GM12892 (cell line): ENCODE measurements at places on chromosomes 6 and 20.

GRCh38 chr6:26156850-26157250 lies 69.6 kb downstream of the HFE start:
- no peak for DNase-seq

DNA sequence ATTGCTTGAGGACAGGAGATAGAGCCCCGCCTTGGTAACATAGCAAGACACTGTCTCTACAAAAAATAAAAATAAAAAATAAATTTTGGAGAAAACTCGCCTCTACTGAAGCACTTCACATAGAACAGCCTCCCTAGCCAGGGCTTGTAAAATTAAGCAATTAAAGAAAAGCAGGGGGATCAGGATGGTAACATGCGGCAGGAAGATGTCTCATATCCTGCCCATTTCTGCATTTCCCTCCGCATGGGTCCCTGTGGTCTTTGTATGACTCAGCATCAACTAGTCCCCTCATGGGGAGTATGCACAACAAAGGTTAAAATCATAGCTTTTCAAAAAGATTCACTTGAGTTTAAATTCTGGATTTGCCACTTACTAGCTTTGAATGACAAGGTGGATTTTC lies 379.0 kb downstream of the EPHA7 start:
- DNase-seq = no peak

- no peak for DNase-seq
Measured at GRCh38 chr6:9136141-9136822, 700.9 kb upstream of the SLC35B3 start.

DNA sequence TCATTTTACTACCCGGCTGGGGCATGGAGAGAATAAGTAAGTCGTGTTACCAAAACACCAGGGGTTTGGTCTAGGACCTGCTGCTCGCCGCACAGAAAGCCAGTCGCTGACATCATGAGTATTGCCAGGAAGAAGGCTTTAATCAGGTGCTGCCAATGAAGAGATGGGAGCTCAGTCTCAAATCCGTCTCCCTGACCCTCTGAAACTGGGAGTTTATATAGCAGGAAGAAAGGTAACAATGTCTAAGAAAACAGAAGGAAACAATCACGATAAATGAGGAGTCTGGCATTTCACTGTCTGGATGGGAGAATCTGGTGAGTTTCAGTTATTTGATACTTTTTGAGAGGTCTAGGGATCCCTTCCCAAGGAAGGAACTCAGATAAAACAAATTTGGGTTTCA lies 437.9 kb upstream of the JARID2 start:
- DNase-seq = no peak

- DNase-seq = no peak
Measured at GRCh38 chr6:142380626-142381025, 78.8 kb downstream of the ADGRG6 start.

DNA sequence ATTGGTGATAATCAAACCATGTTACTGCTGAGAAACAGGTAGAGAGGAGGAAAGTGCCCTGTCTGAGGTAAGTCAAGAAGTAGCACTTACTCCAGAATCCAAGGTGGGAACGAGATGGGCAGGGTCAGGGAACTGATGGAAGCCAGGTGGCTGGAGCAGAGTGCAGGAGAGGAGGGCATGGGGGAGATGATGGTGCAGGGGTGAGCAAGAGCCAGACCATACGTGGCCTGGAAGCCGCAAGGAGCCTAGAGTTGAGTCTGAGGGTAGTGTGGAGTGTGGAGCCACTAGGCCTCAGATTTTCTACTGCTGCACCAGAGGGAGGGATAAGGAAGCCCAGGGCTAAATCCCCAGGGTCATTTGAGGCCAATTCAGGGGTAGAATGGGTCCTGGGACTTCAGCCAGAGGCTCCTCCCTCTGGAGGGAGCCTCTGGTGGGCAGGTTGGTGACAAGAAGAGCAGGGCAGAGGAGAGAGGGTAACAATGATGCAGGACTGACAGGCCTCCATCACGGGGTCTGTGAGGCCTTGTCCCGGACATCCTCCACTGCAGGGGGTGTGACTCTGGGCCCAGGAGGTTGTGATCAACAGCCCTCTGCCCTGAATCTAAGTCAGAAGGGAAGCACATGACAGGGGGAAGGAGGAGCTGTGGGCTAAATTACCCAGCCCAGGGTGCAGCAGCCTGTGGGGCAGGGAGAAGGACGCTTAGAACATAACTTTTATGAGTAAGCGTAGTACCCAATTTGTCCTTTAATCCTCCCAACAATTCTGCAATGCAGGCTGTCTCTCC lies 28.7 kb downstream of the COX4I2 start:
- DNase-seq = no peak

DNA sequence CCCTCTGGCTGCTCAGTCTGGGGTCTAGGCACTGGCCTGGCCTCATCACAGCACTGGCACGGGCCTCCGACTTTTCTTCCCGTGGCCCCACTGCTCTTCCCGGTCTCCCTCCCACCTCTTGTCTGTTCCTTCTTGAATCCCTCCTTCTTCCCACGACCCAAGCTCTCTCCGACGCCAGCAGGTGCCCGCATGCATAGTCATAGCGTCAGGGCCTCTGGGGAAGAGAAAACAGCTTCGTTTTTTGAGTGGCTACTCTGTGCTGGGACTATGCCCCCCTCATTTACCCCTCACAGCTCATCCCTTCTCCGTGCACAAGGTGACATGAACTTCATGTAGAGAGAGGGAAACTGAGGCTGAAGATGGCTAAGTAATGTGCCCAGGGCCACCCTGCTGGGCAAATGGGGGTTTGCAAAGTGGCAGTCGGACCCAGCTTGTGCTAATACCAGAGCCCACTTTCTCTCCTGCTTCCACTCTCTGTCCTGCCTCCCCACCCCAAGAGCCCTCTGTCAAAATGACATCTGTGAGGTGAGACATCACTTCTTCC lies 59.2 kb downstream of the SYNJ2 start:
- DNase-seq = no peak

DNA sequence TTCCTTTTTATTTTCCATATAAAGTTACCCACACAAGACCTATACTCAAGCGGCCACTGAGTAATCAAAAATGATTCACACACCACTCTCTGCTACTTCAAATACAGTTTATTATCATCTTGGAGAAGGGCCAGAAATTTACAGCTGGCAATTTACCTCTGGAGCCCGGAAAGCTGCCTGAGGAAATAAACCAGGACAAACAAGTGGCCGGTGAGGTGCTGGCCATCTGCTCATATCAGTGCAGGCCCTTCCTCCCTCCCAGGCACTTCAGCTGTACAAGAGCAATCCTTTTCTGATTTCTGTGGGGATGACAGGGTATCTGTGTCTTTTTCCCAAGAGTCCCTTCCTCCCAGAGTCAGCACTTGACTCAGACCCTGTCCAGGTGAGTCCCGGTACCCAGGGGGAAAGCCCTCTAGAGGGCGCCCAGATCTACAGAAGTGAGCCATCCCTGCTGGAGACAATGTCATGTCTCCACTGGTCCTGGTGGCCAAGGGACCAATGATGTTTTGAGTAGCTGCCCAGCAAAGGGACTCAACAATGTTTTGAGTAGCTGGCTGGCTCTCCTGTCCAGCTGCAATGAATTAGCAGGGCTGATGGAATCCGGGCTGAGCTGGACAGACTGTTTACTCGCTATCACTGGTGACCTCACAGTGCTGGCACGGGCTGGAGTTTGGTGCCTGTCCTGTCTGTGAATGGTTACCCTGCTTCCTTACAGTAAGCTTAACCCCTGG lies 23.6 kb downstream of the LRP11 start:
- peak; percentile 37 for DNase-seq

DNA sequence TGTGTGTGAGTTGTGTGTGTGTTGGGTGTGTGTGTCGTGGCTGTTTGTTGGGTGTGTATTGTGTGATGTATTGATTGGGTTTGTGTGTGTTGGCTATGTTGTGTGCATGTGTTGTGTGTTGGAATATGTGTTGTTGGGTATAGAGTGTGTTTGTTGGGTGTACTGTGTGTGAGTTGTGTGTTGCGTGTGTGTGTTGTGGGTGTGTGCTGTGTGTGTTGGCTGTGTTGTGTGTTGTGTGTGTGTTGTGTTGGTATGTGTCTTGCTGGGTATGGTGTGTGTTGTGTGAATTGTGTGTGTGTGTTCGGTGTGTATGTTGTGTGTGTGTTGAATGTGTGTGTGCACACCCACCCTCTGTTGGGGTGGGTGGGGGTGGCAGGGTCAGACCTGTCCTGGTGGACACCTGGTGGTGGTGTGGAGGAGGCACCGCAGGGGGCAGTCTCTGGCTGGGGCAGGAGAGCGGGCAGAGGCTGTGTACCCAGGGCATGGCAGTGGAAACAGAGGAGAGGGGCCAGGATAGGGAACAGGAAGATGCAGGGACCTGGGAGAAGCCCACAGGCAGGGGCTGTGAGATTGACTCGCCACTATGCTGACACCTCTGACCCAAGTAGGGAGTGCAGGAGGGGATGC lies 25.5 kb upstream of the PXDC1 start:
- no peak for DNase-seq

- DNase-seq = no peak
Measured at GRCh38 chr6:10262505-10262904, 152.4 kb downstream of the TFAP2A start.

DNA sequence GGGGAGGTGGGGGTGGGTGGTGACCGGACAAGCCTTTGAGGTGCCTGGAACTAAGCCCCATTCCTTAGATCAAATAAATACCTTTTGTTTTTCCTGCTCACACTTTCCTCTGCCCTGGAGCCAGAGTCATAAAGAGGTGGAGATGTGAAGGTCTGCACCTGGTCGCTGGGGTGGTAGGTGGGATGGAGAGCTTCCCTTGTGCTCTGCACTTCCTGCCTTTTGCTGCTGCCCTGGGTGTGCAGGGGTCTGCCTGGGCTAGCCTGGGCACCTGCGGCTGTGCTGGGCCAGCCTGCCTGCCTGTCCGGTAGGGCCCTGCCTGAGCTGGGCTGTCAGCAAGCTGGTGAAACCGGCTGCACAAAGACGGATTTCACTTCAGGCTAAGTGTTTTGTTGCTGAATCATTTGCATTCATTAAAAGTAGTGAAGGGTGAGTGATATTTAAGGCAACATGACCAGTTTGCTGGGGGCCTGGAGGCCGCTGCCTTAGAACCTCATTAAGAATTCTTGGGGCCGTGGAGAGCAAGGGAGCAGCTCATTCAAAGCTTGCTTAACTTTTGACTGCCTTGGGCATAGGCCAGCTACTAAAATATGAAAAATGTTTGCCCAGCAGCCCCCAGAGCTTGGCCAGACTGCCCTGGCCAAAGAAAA lies 20.5 kb downstream of the PTK7 start:
- DNase-seq = no peak

DNA sequence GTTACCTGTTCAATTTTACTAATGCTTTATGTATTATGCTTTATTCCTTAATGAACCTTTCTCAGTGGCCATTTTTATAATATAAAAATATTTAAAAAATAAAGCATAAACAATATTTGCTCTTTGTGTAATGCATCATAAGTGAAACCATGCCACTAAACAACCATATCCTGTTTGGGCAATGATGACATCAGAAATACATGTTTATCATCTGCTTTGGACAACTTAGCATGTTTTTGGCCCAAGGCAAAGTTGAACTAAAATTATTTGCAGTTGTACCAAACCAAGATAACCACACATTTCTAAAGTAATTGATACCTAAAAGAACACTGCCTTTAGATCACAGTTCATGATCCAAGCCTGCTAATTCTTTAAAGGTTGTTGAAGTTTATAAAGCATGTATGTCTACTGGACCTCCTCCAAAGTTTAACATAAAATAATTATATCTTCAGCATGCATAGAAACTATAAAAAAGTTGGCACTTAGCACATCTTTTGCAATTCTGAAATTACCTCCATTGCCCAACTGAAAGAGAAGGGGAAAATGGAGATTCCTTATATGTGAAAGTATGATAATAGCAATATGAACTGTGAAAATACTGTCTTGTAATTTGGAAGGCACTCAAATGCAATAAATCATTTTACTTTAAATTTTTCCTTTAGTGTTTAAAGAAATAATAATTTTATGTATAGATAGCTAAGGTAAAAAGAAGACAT lies 325.6 kb upstream of the RUNX2 start:
- DNase-seq = no peak

- no peak for DNase-seq
Measured at GRCh38 chr6:114827135-114827534, 484.3 kb upstream of the HS3ST5 start.

- no peak for DNase-seq
Measured at GRCh38 chr6:118746145-118746824, 94.9 kb upstream of the CEP85L start.

DNA sequence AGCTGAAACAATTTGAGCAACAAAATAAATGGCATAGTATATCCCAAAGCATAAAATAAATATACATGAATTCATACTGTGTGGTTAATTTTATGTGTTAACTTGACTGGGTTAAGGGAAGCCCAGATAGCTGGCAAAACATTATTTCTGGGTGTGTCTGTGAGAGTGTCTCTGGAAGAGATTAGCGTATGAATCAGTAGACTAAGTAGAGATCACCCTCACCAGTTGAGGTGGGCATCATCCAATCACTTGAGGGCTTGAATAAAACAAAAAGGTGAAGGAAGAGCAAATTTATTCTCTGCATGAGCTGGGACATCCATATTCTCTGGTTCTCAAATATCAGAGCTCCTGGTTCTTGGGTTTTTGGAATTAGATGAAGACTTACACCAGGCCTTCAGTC lies 17.9 kb downstream of the SLC22A16 start:
- no peak for DNase-seq

DNA sequence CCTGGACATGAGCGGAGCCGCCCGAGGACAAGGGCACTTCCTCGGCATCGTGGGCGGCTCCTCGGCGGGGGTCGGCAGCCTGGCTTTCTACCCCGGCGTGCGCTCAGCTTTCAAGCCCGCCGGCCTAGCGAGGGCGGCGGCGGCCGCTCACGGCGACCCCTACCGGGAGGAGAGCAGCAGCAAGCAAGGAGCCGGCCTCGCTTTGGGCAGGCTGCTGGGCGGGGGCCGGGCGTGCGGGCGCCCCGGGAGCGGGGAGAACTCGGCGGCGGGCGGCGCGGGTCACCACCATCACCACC lies 6.7 kb downstream of the PRDM13 start:
- peak; percentile 46 for DNase-seq

GRCh38 chr6:167287513-167288048 lies 3.5 kb upstream of the UNC93A start:
- no peak for DNase-seq

GRCh38 chr6:44119704-44120262 lies 7.5 kb downstream of the MRPL14 start:
- DNase-seq = no peak

DNA sequence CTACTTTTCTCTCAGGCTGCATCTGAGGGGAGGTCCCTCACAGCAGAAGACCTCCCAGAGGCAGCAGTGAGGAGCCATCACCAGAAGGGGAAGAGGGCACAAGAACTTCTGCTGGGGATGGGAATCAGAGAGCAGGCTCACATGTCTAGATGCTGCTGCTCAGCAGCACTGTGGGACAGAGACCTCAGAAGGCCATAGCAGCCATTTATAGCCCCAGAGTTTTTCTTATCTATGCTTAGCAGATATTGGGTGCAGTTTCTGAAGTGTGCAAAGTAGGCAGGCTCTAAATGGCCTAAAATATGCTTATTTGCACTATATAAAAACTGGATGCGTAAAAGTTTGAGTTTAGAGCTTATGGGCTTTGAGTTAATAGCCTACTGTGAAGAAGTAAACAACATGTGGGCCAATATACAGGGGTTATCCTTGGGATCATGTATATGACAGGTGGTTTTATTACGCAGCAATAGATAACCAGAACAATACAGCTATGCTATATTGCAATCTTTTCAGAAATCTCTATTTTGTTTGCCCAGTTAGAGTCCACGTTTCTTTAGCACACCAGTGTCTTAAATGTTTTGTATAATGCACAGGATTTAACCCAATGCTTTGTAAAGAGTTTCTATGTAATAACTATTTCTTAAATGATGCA lies 60.2 kb upstream of the TMEM244 start:
- DNase-seq = no peak

- no peak for DNase-seq
Measured at GRCh38 chr6:103154779-103155572, 1704.7 kb downstream of the HACE1 start.
